Fibroblast of lung (primary cell): ENCODE measurements at places on chromosomes 7 and 10. TPM values are rescaled to one million over a fixed set of nuclear protein-coding genes. Genes with fewer than 3 reads are reported as not detected.

GRCh38 chr7:7565746-7566650 is 686 bp upstream of the MIOS start:
- DNase-seq = no peak

- DNase-seq = no peak
These were observed 4.0 kb downstream of the VENTX start for GRCh38 chr10:133241501-133242205.

Gene SPACDR
- 0.25 and 0.60 TPM in 2 replicates for polyA plus RNA-seq

- DNase-seq = no peak
These were observed 98.6 kb upstream of the BTBD16 start for GRCh38 chr10:122172361-122173008.

Gene LLCFC1
- not detected in 2 replicates for polyA plus RNA-seq

GRCh38 chr10:8033812-8034465 is 20.5 kb upstream of the GATA3 start:
- no peak for DNase-seq

Gene PON3
- 0.50 TPM in 1 of 2 replicates, not detected in the other for polyA plus RNA-seq

Gene C10orf95
- not detected in 2 replicates for polyA plus RNA-seq
